ENCODE measurements at places on chromosomes 4 and X.

GRCh38 chrX:81202456-81202819, 536 bp downstream of the SH3BGRL start:
- DNase-seq: no peak

- no peak for DNase-seq
Observed at GRCh38 chr4:26425953-26426352, 64.3 kb downstream of the CCKAR start.

GRCh38 chrX:105328773-105329172, 108.3 kb upstream of the TEX13A start:
- no peak for DNase-seq

GRCh38 chrX:53682885-53683555, 3.5 kb downstream of the HUWE1 start:
- no peak for DNase-seq

- no peak for DNase-seq
Observed at GRCh38 chr4:76615999-76616398, 181.0 kb downstream of the SHROOM3 start.

DNA sequence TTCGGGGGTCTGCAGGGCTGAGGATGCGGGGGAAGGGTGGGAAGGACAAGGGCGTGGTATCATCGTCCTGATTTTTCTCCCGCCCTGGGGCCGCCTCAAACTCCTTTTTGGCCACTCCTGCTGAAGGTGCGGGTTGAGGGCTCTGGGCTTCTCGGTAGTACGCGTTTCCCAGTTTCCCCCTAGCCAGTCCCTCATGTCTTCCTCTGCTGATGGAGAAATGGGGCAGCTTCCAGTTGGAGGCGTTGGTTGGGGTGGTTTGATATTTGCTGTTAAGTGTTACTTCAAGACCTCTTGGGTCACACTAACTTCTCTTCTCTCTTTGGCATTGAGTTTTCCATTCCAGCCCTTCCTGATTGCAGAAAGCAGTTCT, 482 bp downstream of the GSTCD start:
- DNase-seq: no peak

- DNase-seq: no peak
Observed at GRCh38 chrX:155534800-155535199, 76.4 kb upstream of the F8A3 start.

DNA sequence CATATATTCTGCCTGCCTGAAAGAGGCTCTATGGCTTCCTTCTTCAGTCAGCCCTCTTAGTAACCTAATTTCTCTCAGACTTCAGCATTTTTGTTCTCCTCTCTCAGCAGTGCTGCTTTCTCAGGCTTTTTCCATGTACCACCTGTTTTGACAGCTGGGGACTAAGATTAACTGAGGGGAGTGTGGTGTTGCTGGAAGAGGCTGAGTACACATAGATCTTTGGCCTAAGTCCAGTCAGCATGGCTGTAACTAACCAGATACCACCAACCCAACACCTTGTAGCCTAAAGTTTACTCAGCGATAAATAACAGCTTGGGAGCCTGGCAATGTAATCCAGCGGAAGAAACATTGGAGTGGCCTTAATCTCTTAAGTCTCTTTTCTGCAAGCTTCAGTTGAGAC, 85.5 kb downstream of the RTL3 start:
- no peak for DNase-seq

GRCh38 chrX:16212436-16212835, 45.2 kb downstream of the MAGEB17 start:
- no peak for DNase-seq

DNA sequence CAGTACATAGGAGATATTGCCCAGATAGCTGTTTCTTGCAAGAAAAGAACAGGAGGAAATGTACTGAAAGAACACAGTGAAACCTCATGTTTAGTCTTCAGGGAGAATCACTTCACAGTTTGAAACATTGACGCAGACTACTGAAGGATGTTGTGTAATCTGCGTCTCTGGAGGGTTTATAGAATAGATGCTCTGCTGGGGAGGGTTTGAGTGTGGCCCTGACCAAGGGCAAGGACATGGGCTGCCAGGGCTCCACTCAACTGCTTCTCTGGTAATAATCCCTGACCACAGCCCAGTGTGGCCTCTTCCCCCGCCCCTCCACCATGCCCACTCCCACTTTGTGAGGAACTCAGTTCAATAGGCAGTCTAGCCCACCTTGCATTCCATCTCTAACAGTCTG, 15.8 kb upstream of the ACE2 start:
- DNase-seq: no peak

- no peak for DNase-seq
Observed at GRCh38 chr4:34732176-34732950, 1512.0 kb downstream of the ARAP2 start.

GRCh38 chr4:151605215-151605614, 155.6 kb downstream of the GATB start:
- no peak for DNase-seq
